ENCODE measurements at places on chromosomes 4 and X.

DNA sequence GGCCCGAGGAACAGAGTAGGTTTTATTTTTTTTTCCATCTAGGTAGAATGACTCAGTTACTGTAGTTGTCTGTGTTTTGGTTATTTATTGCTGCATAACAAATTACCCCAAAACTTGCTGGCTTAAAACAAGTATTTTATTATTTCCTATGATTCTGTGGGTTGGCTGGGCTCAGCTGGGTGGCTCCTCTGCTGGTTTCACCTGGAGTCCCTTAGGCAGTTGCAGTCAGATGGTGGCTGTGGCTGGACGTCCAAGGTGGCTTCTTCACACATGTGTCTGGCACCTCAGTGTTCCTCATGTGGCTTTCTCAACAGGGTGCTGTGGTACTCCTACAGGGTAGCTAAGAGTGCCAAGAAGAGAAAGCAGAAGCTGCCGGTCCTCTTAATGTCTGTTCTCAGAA is 115.8 kb downstream of the PHEX start:
- DNase-seq = no peak

DNA sequence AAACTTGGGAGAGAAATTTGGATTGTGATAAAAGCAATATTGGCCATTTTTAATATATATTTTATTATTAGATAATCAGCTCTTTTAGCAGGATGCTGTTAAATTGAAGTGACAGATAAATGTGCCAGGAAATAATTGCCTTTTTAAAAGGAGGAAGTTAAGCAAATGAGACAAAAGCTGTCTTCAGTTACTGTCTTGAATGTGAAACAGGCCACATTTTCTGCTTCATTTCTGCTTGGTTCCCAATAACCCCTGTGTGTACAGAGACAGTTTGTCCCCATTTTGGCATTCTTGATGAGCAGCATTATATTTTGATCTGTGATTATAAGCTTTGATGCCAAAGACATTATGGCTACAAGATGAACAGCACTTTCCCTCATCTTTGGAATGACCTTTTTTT is 953 bp downstream of the EPGN start:
- no peak for DNase-seq

DNA sequence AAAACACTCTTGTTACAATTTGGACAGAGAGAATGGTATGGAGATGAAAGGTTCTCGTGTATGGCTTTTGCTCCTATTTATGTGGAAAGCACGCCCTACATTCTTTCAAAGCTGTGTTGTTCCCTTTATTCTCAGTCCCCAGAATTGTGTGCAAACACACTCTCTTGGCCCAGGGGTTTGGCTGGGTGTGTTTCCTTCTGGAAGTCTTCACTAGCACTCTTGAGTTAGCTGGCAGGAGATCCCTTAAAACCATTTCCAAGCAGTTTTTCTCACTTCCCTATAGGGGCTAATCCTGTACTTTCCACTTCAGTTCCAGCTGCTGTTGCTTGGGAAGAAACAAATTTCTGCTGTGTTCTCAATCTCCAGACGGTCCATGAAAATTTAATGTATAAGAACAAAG is 35.1 kb downstream of the FHL1 start:
- no peak for DNase-seq

DNA sequence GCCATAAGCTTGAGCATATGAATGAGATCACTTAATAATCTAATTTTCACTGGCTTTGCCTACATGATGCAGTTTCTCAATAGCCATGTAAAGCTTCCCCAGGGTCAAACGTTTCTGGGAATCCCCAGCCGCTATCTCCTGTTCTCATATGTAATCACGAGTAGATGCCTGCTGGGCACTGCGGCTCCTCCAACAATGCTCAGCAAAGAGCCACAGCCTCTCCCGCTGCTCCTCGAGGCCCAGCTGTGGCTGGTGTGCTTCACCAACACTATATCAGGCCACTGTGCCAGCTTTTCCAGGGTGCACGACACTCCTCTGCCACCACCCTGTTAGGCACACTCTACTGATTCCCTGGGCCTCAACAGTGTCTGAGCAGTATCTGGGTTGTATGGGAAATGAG is 78.3 kb upstream of the RASGEF1B start:
- no peak for DNase-seq

DNA sequence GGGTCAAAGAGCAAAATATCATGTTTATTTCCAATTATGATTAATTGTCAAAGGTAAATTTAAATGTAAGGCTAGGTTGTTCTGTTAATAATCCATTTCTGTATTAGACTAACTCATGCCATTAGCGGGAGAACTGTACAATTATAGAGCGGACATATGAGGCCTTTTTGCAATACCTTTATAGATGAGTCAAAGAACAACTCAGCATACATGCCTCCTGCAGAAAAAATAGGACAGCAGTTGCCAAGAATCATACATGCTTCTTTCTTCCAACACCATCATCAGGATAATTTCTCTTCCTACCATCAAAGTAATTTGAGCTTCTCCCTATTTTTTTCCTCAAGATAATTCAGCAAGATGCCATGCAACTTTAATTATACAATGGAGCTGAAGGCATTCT is 917.8 kb downstream of the ADGRL3 start:
- no peak for DNase-seq

DNA sequence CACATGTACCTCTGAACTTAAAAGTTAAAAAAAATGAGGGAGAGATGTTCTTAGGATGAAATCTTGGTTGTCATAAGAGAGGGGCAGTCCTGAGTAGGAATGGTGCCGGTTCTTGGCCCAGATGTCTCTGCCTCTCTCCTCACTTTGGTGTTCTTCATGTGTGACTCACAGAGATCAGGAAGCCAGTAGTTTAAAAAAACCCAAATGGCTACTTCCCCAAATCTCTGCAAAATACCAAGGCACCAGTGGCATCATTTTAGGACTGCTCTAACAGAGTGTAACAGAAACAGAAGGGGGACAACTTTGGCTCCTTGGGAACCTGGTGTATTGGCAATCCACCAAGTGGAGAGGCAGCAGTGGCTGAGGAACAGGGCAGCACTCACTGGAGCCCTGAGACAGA is 116.8 kb downstream of the SCD5 start:
- DNase-seq = no peak

DNA sequence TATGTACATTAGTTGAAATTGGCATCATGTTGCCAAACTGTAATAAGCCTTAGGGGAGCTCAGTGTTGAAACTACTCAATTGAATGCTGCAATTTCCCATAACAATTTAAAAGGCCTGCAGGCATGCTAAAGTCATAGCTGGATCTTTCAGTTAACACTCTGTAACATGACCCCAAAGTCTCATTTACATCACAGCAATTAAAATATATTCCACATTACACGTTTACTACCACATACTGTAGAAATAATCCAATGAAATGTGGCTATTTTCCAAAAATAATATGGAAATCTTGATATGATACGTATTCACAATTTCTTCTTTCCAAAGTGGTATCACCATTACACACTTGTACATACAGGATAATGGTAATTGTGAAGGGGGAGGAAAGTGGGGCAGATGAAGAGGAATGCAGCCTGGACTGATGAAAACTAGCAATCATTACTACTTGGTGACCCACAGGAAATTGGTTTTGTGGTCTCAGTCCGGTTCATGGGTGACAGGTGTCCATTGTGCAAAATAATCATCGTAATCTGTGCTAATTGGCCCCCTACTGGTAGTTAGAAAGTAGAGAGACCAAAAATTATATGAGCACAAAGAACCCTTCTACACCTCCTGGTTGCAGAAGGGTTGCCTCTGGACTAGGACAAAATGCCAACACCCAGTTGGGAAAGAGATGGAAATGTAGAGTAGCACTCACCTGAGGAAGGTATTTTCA is 63.7 kb downstream of the TENM3 start:
- DNase-seq = no peak

GRCh38 chr4:121353213-121353612 is 27.6 kb downstream of the QRFPR start:
- DNase-seq = no peak

DNA sequence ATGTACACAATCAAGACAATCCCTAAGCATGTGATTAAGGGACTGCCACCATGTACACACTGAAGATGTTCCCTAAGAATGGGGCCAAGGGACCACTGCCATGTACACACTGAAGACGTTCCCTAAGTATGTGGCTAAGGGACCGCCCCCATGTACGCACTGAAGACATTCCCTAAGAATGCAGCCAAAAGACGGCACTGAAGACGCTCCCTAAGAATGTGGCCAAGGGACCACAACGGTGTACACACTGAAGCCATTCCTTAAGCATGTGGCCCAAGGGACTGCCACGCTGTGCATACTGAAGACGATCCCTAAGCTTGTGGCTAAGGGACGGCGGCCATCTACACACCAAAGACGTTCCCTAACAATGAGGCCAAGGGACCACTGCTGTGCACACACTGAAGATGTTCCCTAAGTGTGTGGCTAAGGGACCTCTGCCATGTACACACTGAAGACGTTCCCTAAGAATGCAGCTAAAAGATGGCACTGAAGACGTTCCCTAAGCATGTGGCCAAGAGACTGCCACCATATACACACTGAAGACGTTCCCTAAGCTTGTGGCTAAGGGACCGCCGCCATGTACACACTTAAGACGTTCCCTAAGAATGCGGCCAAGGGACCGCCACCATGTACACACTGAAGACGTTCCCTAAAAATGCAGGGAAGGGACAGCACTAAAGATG is 26.4 kb downstream of the DHRSX start:
- no peak for DNase-seq

GRCh38 chrX:116230130-116230898 is 59.8 kb downstream of the AGTR2 start:
- DNase-seq = no peak

DNA sequence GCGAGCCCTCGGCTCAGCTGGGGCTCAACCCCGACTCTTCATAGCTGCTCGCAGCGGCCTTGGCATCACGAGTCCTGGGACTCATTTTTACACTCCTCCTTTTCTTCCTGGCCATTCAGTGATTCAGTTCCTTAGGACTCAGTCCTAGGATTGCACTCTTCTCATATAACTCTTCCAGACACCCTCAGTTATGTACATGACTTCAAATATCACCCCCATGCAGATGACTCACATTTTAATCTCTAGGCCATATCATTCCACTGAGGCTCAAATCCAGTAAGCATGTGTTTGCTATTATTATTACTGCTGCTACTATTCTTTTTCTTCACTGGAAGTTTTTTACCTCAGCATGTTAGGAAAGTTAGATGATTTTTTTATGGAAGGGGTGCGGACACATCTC is 14.4 kb downstream of the ITGB1BP2 start:
- no peak for DNase-seq

DNA sequence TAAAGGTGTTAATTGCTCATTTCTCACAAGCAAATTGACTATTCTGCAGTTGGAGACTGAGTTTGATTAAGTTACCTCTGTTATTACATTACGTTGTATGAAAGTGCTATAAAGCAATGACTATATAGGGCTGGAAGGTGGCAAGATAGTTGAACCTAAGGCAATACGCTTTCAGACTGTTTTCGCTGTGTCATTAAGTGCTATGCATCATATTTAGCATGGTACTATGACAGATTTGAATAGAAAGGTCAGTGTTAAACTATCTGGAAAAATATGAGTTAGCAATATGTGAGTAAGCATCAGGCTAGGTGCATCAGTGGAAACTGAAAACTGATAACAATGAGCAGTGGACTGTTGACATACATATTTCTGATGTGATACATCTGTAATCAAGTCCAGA is 206.0 kb upstream of the ARHGAP24 start:
- no peak for DNase-seq

DNA sequence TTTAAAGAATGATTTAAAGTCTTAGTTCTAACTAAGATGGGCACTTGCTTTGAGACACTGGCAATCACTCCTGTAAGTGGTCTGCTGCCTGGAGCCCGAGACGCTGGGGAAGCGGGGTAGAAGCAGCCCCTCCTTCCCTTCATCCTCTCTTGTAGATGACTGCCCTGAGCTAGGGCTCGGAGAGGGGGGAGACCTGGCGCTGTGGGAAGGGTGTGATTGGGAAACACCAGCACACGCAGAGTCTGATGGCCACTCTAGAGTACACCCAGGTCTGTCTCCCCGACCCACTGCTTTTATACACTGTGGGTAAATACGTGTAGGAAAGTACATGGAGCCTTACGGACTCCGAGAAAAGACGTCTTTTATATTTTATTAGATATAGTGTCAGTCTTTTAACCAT is 24.0 kb downstream of the LRP2BP start:
- no peak for DNase-seq

DNA sequence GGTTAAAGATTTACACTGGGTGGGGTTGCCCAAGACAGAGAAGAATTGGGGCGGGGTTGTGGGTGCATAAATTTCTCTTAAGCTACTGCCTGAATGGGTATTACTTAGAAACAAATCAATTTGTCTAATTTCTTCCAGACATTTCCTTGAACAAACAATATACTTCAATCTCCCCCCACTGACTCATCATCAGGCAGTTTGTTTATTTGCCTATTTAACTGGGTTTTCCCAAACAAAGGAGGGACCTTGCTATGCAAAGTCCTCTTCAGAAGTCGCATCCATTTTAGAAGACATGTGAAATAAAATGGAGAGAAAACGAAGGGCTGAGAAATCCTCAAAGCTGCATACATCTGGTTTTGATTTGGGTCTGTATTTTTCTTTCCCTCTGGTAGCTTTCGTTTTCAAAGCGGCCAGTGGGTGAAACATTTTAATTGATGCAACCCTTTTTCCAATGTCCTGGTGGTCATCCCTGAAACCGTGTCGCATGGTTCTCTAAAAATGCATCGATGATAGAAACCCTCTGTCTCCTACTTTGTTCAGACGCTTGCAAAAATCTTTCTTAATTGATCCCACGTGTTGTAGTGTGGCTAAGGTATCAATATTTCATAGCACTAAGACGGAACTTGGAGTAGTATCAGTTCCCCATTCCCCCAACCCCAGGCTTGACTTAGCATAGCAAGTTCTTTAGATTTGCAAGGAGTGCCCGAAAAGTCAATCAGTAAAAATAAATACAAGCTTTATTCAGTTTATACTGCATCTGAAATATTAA is 115.1 kb upstream of the MXRA5 start:
- no peak for DNase-seq

GRCh38 chrX:67614423-67614822 is 70.6 kb downstream of the AR start:
- DNase-seq = no peak

DNA sequence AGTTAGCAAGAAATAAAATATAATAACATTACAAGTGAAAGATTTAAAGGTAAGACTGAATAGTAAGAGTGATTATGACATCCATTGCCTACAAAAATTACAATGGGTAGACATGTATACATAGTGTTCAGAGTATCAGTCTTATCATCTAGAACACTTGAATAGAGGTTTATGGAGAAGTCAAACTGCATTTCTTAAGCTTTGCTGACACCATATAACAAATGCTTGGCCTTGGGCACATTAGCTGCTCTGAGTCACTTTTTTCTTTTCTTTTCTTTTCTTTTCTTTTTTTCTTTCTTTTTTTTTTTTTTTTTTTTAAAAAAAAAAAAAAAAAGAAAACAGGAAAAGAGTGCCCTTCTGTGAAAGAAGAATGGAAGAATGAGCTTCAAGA is 220.0 kb downstream of the SPCS3 start:
- DNase-seq = no peak

- DNase-seq = no peak
Measured at GRCh38 chr4:23943478-23943877, 53.6 kb upstream of the PPARGC1A start.

- no peak for DNase-seq
Measured at GRCh38 chrX:46617906-46618305, 44.3 kb downstream of the CHST7 start.

- DNase-seq = no peak
Measured at GRCh38 chr4:24056289-24056688, 166.4 kb upstream of the PPARGC1A start.

Data from stimulated activated CD4-positive, alpha-beta T cell treated with anti-CD3 and anti-CD28 coated beads, TNF-alpha, amount 100 ng/mL, for 48 hours (primary cell).